ENCODE measurements at places on chromosomes 13 and 19.

GRCh38 chr13:87872813-87873212 is 201.6 kb downstream of the SLITRK5 start:
- no peak for DNase-seq

GRCh38 chr13:77343841-77344240 is 16.9 kb upstream of the MYCBP2 start:
- DNase-seq, result no peak

DNA sequence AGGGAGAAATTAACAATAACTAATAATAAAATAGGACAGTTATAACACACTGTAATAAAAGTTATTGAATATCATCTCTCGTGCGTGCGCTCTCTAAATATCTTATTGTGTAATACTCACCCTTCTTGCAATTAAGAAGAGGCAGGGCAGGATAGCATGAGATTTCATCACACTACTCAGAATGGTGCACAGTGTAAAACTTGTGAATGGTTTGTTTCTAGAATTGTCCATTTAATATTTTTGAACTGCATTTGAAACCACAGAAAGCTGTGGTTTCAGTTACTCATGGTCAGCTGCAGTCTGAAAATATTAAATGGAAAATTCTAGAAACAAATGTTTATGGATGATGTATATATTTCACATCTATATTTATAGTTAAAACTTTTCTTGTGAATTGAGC is 161.1 kb downstream of the DCT start:
- no peak for DNase-seq

DNA sequence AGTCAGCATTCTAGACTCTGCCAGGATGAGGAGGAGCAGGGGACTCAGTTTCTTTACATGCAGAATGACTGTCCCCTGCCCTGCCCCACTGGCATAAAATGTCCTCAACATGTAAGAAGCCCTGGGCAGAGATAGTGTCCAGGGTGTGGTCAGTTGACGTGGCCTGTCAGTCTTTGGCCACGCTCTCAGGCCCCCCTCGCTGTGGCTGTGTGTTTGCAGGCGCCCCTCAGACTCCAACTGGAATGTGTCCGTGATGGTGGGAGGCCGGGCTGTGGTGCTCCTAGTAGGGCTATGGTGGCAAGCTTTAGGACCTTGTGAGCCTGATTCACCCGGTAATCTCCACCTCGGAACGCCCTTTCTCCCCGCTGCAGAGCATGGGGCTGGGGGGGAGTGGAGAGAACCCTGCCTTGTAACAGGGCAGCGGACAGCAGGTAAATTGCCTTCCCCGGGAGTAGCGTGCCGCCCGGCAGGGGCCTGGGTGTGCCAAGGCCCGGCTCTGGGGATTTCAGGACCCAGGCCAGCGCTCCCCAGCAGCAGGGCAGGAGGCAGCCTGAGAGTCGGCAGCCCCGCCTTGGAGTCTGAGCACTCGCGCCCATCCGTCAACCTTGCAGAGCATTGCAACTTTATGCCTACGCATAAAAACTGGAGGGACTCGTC is 62.3 kb downstream of the CHST8 start:
- DNase-seq, result no peak

DNA sequence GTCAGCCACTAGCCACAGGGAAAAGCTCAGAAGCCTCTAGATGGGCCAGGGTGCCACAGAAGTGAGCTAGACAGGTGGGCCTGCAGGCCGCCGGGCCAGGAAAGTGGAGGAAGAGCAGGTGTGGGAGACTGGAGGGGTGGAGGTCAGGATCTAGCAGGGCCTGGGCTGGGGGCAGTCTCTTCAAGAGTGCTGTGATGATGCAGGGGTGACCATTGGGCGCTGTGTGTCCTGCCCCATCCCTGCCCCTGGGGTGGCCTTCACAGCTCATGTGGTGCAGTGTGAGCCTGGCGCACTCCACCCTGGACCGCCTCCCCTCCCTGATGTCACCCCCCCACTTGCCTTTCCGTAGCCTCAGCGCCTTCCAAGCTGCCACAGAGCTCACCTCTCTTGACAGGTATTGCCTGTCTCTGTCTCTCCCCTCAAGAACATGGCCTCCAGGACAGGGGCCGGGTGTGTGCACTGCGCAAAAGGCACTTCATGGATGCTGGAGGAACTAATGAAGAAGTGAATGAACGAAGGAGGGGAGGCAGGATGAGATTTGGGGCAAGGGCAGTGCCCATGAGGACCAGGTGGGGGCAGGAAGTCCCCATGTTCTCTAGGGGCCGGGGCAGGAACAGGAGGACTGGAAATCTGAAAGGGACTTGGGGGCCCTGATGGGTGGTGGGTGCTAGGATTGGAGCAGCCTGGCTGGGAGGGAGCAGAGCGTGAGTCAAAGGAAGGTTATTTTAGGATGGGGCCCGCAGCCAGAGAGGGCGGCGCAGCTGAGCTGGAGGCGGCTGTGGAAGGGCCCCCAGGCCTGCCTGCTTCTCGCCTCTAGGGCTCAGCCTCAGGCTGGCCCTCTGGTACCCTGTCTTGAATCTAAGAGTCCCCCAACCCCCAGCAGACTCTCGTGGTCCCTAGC is 6.6 kb downstream of the SSBP4 start:
- DNase-seq, result no peak

DNA sequence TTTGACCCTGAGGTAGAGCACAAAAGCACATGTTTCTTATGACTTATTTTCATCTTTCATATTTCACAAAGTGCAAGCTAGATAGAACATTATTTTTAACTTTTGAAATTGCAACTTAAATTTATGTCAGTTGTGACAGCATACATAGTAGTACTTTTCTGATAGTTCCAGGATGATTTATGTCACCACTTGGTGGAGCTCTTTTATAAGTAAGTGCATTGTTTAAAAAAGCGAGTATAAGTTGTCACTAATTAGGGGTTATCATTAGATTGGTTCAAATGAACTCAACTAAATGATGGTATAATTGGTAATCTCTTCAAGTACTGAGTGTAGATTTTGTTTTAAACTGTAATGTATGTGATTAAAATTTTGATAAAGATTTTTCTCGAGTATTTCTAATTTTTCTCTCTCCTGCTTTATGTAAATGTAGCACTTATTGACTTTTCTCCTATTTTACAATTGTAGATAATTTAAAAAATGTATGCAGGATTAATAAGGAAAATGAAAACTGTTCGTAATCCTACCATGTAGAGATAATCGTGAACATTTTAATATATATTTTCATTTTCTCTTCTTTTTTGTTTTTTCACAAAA is 31.1 kb downstream of the RB1 start:
- no peak for DNase-seq

- DNase-seq, result no peak
Measured at GRCh38 chr19:1851654-1852580, 3.6 kb upstream of the REXO1 start.

DNA sequence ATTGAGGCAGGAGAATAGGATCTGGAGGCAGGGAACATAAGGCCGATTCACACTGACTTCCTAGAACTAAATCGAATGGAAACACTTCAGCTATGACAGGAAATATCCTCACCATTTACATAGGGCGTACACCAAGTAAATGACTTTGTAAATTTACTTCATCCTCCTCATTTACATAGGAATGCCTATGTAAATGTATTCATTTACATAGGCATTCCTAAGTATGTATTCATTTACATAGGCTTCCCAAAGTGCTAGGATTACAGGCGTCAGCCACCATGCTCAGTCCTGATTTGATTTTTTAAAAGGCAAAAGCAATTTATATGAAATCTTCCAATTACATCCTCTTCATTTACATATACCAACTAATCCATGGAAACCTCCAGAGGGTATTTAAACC is 133.1 kb upstream of the RFC3 start:
- DNase-seq, result no peak

GRCh38 chr19:51546650-51547396 is 15.4 kb upstream of the SIGLEC6 start:
- no peak for DNase-seq

DNA sequence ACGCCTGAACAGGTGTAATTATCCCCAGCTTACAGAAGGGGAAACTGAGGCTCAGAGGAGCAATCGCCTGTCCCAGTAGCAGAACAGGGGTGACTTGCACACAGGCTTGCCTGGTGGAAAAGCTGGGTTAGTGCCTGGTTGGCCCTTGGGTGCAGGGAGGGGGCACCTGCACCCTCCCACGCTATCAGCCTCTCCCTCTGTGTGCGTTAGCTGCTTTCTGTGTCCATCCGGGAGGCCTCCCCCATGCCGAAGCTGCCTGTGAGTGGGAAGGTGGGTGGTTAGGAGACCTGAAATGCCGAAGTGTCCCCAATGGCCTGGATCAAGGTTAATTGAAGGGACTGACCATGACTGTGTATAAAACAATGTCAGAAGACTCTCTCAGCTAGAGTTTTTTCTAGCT is 295.0 kb downstream of the ZNF536 start:
- no peak for DNase-seq

DNA sequence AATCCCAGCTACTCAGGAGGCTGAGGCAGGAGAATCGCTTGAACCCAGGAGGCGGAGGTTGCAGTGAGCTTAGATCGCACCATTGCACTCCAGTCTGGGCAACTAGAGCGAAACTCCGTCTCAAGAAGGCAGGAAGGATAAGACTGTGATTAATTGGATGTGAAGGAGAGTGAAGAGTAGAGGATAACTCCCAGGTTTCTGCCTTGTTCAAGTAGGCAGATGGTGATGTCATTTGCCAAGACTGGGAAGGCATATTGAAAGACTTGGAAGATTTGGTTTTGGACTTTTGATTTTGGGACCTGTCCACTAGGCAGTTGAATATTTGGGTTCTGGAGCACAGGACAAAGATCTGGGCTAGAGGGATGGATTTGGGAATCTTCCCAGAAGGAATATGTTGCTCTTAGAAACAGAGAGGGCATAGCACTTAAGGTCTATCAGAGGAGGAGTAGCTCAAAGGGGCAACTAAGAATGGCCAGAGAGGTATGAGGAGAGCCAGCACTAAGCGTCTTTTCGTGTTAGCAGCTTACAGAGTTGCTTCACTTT is 20.0 kb downstream of the GARRE1 start:
- DNase-seq, result no peak

DNA sequence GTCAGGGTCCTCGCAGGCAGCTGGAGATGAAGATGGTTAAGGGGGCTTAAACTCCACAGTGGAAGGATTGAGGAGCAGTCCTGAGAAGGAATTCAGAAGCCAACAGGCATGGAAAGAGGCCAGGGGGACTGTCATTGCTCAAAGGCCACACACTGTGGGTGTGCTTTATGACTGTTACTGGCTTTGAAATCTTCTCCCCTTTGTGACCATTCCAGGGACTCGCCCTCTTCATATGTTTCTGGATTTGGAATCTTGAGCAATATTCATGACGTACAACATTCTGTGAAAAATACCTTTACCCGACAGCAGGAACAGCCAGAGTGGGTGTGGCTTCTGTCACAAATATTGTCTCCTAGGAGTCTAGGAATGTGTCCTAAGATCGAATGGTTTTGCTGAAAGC is 16.6 kb downstream of the CEACAM7 start:
- no peak for DNase-seq

DNA sequence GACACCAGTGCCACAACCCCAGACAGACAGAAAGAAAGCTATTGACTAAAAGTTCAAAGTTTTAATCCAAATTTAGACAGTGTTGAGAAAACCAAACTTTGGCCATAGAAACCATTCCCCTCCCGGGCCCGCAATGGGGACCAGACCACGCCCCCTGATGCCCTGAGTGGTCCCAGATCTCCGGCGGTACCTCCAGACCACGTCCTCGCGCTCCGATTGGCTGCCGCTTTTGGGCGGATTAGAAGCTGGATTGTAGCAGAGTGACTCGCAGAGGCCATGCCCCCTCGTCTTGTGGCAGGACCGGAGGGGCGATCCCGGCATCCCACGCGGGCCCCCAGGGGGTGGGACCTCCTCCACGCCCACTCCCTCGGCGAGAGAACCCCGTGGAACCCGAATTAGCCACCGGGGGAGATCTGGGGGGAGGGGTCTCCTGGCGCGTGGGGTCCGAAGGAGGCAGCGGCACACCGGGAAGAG is 797 bp upstream of the HSD17B14 start:
- DNase-seq, result peak; percentile 89

- DNase-seq, result no peak
Measured at GRCh38 chr19:30116530-30116929, 174.5 kb downstream of the URI1 start.

GRCh38 chr19:4357921-4358326 is 14.6 kb downstream of the MPND start:
- DNase-seq, result no peak

DNA sequence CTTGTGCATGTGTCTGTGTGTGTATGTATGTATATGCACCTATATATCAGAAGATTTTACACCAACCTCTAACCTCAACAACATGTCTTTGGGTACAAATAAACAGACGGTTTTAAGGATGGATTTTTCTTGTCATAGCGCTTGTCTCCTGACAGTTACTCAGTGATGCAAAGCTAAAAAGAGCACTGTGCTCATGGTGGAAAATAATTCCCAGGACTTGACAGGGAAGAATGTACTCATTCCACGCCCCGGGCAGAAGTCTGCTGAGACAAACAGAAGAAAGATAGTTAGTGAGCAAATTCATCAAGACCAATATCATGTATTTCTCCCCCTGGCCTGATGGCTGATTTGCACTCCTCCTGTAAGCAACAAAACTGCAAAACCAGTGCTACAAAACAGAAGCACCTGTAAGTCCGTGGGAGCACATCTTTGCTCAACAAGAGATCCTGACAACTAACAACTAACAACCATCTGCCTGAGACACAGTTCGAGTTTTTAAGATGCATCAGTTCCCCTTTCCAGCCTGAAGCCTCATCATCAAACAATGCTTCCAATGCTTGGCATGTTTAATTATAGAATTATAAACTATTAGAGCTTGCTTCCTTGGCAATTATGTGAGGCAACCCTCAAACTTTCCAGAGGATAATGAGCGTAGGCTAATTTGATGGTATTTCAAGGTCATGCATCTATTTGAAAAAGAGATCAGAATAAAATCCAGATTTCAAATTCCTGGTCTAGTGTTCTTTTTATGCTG is 812.7 kb upstream of the MIR17HG start:
- no peak for DNase-seq

DNA sequence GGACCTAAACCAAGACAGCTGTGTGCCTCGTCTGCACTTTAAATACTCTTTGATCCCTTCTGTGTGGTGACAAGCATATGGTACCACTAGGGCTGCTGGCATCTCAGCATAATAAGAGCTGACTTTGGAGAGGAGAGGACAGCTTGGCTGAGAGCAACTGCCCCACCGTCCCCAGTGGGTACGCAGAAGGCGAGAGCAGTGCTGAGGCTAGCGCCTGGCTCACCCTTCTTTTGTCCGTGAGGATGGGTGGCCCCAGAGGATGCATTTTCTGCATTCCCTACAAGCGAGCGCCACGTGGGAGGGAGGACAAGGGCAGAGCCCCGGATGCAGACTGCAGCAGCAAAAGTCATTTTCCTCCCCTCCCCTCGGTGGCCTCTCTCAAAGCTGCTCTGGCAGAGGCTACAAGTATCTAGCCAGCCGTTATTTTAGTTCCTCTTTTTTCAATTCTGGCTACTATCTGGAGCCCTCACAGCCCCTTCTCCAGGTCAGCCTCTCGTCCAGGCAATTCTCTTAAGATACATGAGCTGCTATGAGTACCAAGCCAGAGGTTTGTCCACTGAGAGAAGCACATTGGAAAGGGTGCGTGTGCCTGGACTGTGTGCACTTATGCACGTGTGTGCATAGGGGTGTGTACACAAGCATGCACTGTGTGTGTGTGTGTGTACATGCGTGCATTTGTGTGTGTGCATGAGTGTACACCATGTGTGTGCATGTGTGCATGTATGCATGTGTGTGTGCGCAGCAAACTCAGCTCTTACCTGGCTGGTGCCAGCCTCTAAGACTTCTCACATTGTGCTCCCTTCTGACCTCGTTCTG is 51.3 kb downstream of the RAB20 start:
- no peak for DNase-seq

- no peak for DNase-seq
Measured at GRCh38 chr19:40381321-40381720, 8.7 kb downstream of the HIPK4 start.
